ENCODE measurements at places on chromosomes 3 and 15.

DNA sequence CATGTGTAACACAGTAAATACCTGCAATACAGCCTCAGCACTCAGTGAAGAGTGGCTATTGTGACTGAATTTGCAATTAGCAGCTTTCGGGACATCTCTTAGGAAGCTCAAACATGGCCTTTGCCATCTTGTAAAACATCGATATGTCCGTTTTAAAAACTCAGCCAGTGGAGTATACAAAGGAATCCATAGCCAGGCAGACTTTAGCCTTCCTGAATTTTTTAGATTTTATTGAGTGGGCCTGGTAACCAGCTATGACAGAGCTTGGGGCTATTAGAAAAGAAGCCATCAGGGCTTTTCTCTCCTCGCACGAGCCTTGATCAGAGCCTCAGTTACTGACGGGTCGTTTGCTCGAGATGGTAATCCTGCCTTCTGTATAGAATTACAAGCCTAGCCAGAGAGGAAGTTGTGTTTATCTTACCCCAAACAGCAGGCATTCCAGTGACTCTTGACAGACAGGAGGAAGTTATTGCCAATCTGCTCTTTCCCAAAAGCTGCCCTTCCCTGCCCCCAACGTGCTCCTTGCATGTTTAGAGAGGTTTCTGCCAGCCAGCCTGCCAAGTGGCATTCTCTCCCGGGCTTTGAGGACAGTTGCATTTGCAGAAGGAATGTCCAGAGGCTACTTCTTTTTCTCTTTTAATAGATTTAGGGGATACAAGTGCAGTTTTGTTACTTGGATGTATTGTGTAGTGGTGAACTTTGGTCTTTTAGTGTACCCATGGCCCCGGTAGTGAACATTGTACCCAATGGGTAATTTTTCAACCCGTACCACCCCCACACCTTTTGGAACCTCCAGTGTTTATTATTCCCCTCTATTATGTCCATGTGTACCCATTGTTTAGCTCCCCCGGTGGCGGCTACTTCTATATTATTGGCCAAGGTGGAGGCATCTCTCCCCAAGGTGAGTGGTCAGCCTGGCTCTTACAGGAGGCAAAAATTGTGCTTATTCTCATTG lies 40.6 kb downstream of the ITPR1 start:
- no peak for DNase-seq

DNA sequence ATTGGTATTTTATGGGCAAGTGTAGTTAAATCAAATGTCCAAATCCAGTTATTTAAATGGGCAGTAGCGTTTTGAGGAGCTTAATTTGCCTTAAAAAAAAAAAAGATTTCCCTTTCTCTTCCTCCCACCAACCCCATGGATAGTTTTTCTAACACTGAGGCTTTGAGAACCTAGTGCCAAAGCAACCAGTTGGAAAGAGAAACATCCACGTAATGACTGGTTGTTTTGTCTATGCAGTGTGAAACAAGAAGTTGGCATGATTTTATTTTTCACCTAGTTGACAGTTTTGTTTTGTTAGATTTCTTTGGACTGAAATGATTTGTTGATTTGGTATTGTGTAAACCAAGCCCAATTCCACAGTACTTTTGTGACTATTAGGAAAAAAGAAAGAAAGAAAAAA lies 170.0 kb downstream of the SOX2 start:
- DNase-seq, result no peak

DNA sequence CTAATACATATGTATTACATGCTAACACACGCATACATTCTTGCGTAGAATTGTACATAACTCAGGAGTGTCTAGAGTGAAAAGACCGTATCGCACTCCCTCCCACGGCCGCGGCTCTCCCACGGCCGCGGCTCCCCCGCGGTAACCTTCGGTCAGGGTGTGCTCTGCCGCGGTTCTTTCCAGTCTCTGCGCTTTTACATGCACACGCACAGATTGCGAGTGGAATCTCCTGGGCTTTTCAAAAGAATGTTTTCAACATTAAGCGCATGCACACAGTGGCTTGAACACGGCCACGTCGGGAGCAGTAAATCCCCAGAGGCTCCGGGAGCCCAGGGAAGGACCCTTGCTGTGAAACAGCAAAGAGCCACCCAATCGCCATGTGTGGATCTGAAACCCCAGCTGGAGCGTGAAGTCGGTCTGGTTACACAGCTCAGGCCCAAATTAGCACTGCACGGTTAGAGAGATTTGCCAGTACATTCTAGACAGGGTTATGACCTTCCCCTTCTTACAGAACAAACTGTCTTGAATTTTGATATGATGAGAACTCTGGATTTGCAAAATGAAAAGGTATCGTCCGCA lies 805 bp upstream of the RGMA start:
- no peak for DNase-seq

- no peak for DNase-seq
These were observed 177.6 kb upstream of the BCL6 start for GRCh38 chr3:187922704-187923416.

DNA sequence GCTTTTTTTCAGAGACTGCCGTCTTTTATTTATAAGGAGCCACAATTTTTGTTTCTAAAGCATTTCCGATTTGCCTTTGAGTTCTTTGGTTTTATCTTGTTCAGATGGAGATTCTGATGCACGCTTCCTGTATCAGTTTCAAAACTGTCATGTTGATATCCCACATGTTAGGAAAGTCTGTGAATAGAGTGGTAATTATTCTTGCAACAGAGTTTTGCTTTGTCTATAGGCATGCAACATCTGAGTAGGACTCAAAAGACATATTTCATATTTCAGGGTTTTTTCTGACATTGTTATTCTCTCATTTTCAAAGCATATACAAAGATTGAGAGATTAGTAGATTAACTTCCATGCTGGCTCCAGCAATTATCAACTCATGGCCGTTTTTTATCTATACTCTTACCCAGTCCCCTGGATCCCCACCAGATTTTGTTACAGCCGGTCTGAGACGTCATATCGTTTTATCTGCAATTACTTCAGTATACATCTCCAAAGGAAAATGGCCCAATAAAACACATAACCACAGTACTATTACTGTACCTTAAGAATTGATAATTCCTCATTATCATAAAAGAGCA lies 22.4 kb downstream of the PAQR5 start:
- DNase-seq, result no peak

GRCh38 chr3:37852771-37853170 lies 8.9 kb upstream of the CTDSPL start:
- no peak for DNase-seq

DNA sequence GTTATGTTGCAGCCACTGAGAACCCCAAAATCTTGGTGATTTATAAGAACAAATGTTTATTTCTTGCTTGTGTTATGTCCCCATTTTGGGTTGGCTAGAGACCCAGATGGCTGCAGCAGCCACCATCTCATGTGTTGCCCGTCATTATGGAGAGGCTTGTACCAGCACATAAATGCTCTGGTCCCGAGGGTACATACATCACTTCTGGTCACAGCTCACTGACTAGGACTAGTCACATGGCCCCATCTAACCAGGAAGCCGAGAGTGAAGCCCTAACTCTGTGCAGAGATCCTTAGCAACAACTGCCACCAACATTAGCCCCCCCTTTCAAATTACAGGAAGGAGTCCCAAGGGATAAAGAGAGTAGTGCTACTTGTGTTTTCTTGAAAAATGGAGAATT lies 25.5 kb upstream of the HACD2 start:
- no peak for DNase-seq

- no peak for DNase-seq
These were observed 12.4 kb upstream of the ZNF770 start for GRCh38 chr15:35000511-35000910.

DNA sequence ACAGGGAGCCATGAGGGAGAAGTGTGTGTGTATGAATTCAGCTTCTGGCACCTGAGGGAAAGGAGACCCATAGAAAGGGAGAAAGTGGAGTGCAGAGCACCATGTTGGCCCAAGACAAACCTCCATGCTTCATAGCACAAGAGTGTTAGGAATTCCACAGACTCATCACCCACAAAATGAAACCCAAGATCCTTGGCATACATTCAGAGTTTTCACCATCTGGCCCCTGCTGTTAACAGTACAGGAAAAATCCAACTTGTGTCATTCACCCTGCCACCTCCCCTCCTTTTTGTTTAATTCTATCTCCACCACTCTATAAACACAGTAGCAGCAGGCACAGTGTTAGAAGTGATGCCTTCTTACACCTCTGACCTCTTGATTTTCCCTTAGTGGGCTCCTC lies 60.0 kb upstream of the MNS1 start:
- DNase-seq, result no peak
